Substantia nigra (tissue), 51 donors: ENCODE measurements at places on chromosomes 11 and 22.
A peak's percentile ranks its signal among the peaks of the same experiment; 100 is the strongest.

DNA sequence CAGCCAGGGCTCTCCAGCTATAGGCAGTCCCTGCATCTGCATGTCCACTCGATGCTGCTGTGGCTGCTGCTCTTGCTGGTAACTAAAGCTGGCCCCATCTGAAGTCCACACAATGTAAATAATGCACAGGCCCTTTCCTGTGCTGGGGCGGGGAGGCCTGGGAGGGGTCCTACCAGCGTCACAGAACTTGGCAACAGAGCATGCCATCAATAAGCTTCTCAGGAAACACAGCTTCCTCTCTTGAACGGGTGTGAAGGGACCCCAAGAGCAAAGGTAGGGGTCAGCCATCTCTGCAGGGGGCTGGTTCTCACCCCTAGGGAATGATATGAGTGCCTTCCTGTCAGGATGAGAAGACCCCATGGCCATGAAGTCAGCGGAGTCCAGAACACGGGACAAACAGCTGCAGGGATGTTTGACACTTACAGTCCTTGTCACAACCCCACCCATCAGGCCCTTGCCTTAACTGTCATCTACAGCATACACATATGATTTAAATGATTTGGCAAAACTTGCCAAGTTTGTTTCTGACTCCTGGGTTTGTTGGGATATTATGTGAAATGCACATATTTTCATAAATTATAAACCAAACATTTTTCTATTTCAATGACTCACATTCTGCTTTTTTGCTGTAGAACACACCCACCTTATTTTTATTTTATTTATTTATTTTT is 39.1 kb upstream of the LYVE1 start:
- DNase-seq = no peak

DNA sequence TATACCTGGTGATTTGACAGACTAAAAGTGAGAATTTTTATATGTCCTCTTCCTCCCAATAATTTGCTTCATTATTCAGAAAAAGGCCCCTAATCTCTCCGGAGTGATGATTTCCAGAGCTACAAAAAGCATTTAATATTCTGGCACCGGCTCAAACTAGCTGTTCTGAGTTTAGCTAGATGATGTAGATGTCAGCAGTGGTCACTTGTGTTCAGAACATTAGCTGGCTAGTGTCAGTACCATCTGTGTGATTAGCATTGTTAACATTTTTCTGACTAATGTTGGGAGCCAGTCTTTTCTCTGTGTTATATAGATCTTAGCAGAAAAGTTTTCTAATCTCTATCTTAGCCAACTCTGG is 68.7 kb upstream of the RRM1 start:
- DNase-seq = no peak

DNA sequence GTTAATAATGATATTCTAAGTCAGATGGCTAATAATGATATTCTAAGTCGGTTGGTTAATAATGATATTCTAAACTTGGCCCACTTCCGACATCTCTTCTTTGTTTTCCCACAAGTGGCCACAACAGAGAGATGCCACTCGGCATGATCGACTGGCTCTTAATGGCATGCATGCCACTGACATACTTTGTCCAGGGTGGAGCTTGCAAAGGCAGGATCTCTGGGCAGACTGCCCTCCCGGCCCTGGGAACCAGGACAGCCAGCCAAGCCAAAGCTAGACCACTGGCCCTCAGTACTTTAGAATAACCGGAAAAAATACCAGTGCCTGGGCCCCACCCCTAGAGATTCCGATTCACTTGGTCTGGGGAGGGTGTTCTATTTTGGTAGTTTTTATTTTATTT is 78.1 kb downstream of the KIAA1671 start:
- DNase-seq = peak; percentile 25

DNA sequence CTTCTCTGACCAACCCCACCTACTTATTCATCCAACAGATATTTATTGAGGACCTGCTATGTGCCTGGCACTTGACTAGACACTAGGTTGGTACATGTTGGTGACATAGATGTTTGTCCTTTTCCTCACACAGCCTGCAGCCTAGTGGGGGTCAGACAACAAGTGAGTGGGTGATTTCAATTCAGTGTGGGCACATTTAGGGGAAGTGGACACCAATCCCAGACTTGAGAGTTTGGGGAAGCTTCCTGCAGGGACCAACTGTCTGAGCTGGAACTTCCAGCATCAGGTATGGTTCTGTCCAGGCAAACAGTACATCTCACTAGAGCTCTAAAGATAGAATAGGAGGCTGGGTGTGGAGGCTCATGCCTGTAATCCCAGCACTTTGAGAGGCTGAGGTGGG is 5.8 kb upstream of the BCL9L start:
- DNase-seq = no peak

- DNase-seq = no peak
These were observed 4.1 kb downstream of the NEU3 start for GRCh38 chr11:74992852-74993251.
